ENCODE measurements at places on chromosomes 16 and 17. TPM values are rescaled to one million over a fixed set of nuclear protein-coding genes. Genes with fewer than 3 reads are reported as not detected.
A peak's percentile ranks its signal among the peaks of the same experiment; 100 is the strongest.

CD300LB gene
- total RNA-seq: 2.0 TPM

P4HB gene
- total RNA-seq: 386 TPM

- no peaks in the 10 kb centered on the region for H3K36me3 ChIP-seq
- peak within 1 kb of the TSS; percentile 45 for H3K4me3 ChIP-seq
- no peak for DNase-seq
- peaks cover 86% of the 10 kb centered on the region for H3K4me1 ChIP-seq
- H3K27ac ChIP-seq: peak within 1 kb of the TSS; percentile 95
Measured at GRCh38 chr16:57536306-57537193, at the start of gene CCDC102A. CCDC102A (minus strand) TSS chr16:57536571; CDS start chr16:57529177, 7,394 bp downstream.

DNA sequence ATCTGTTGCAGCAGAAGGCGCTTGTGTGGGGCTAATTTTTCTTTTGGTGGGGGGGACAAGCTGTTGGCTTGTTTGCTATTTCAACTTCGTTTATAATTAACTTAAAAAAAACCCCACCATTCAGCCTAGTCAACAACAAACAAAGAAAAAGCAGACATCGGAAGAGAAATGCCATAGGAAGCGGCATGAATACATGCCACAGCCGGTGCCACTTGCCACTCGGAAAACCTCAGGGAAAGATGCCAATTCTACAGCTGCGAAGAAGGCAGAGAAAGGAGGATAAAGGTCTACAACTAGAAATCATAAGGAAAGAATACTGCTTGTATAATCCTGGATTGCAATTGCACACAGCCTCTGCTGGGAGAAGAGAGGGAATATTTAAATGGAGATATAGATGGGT is 254.4 kb upstream of the PMFBP1 start:
- no peaks in the 10 kb centered on the region for H3K27me3 ChIP-seq
- DNase-seq: no peak
- H3K36me3 ChIP-seq: no peaks in the 10 kb centered on the region
- no peak overlapping the region for H3K4me3 ChIP-seq
- H3K27ac ChIP-seq: no peak overlapping the region

- H3K27ac ChIP-seq: no peak overlapping the region
- H3K4me3 ChIP-seq: no peak overlapping the region
- H3K36me3 ChIP-seq: no peaks in the 10 kb centered on the region
- H3K27me3 ChIP-seq: no peaks in the 10 kb centered on the region
- no peaks in the 10 kb centered on the region for H3K4me1 ChIP-seq
- peak; percentile 69 for DNase-seq
Measured at GRCh38 chr16:82639666-82640336, 13.0 kb downstream of the CDH13 start.
